ENCODE measurements at places on chromosomes 1 and 21.

- DNase-seq = no peak
Measured at GRCh38 chr1:180579961-180580611, 21.3 kb downstream of the OVAAL start.

DNA sequence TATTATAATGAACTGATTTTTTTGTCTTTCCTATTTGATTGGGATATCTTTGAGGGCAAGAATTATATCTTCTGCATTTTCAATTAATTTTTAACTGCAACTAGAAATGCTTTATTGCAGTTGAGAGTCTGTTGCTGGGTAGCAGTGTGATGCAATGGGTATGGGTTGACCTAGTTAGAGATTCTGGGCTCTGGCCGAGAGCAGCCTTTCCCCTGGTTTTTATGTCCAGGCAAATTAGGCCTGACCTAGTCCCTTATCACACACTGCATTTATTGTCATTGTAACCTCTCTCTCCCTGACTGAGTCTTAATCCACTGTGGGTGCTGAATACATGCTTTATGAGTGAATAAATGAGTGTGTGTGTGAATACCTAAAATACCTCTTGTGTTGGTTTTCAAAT lies 206.4 kb upstream of the PTGFR start:
- DNase-seq = no peak

- no peak for DNase-seq
Measured at GRCh38 chr1:94713472-94714141, 106.5 kb upstream of the SLC44A3 start.

GRCh38 chr1:44460107-44460882 lies 55.2 kb downstream of the RNF220 start:
- DNase-seq = no peak

DNA sequence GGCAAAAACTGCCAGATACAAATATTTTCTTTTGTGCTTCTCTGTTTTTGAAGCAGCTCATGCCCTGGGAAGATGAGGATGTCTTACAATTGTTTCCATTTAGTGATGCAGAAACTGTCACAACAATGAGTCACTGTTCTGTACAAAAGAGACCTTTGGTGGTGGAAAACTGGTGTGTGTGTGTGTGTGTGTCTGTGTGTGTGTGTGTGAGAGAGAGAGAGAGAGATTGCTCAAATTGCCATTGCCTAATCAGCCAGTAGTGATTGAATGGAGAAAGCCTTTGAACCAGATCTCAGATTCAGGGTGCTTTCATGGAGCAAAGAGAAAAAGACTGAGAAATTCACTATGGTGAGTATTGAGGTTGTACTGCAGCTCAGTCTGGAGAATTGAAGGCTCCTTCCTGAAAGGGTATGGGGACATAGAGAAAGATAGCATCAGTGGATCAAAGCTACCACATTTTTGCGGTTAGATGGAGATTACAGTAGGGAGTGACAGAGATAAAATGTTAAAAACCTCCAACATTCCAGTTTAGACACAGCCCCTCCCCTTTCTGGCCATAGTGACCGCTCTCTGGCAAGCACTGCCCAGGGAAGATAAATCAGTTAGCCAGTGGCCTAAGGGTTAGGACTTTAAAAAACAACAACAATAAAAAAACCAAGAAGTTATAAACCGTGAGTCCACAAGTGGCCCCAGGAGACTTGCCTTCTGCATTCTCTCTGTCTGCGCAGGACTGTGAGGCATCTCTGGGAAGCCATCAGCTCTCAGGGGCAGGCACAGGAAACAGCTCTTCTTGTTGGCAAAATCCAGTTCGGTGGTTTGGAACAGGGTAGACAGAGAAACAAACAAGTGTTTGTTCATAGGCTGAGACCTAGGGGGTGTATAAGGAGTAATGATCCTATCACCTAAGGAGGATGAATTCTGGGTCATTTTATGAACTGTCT lies 406.5 kb downstream of the DUSP10 start:
- no peak for DNase-seq

DNA sequence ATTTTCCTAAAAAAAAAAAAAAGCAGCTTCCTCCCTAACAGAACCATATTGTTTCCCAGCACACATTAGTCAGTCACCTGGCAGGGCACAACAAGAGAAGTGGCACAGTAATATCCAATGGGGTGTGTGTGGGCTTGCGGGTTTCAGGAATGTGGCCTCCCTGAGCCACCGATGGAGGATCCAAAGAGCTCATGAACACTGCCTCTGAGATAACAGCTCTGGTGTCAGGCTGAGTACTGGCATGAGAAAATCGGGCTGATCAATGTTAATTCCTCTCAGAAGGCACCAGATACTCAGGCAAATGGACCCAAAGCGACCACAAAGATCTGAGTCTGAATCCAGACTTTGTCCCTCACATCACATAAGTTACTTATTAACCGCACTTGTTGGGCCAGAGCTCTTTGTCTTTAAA lies 2.2 kb upstream of the LYPD8 start:
- DNase-seq = no peak
